ENCODE measurements at places on chromosomes 5 and 9.

DNA sequence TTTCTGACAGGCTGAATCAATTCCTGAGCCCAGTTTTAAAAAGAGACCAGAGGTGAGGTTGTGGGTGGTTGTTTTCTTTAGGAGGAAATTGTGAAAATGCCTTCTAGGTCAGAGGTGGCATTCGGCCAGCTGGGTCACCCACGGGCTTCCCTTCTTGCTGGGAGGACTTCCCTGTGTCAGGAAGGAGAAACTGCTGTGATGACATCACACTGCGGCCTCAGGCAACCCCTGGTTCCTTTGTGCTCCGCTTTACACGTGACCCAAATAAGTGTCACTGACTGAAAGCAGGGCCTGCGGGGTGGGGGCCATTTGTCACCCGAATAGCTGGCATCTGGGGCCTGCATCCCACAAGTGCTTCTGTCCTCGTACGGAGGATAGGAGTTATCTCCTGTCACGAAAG is 39.7 kb downstream of the FABP6 start:
- H3K4me1 ChIP-seq: peaks cover 2% of the 10 kb centered on the region
- no peaks in the 10 kb centered on the region for H3K36me3 ChIP-seq
- H3K27ac ChIP-seq: no peak overlapping the region
- no peak overlapping the region for H3K4me3 ChIP-seq
- peaks cover 2% of the 10 kb centered on the region for H3K27me3 ChIP-seq
- no peak for DNase-seq

DNA sequence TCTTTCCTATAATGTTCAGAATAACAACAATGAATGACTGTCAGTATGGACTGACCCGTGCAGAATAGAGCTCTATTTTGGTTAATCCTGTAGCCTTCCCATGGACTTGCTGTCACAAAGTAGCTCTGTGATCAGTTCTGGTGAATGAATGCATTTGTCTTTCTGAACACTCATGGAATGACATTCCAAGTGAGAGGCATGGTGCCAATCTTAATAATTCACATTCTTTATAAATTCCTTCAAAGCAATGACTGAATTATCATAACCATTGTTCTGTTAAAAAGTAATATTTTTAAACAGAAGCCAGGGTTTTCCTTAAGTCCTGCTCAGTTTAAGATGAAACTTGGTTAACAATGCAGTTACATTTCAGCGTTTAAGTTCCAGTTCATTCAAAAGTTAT is 360.5 kb downstream of the ICE1 start:
- H3K27ac ChIP-seq: no peak overlapping the region
- no peak overlapping the region for H3K4me3 ChIP-seq
- H3K4me1 ChIP-seq: no peaks in the 10 kb centered on the region
- H3K36me3 ChIP-seq: no peaks in the 10 kb centered on the region
- DNase-seq: no peak

DNA sequence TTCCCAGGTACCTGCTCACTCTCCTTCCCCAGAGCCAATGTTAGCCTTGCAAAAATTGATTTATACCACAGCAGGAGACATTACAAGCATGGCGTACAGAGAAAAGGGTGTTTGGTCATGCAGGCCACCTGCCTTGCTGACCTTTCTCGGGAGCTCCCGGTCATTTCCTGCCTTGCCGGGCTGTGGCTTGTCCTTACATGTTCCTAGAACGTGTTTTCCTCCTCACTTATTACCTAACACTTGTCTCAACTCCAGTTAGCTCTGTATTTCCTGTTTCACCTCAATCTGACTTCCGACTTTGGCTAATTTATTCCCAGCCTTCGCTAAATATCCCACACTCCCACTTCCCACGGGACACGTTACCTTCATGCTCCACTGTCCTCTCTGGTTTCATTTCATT is 282.5 kb downstream of the ICE1 start:
- H3K27ac ChIP-seq: no peak overlapping the region
- DNase-seq: no peak
- H3K4me1 ChIP-seq: no peaks in the 10 kb centered on the region
- no peaks in the 10 kb centered on the region for H3K36me3 ChIP-seq
- peaks cover 6% of the 10 kb centered on the region for H3K27me3 ChIP-seq

DNA sequence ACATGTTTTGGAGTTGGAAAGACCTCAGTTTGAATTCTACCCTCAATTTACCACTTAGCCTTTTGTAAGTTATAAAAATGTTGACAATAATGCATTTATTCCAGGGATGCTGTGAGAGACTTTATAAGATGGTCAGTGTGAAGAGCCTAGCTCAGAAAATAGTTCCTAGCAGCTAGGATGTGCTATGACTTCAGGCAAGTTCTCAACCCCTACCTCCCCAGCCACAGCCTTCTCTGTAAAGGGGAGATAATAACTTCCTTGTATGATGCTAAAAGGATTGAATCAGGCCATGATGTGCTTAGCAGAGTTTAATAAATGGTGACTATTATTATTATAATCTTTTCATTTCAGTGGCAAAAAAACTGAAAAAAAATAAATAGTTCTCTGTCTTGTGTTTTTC is 77.6 kb downstream of the ALDH1A1 start:
- H3K27me3 ChIP-seq: peaks cover 2% of the 10 kb centered on the region
- H3K27ac ChIP-seq: no peak overlapping the region
- H3K4me3 ChIP-seq: no peak overlapping the region
- no peaks in the 10 kb centered on the region for H3K36me3 ChIP-seq
- DNase-seq: no peak

GRCh38 chr5:141150993-141151325 is 1.1 kb downstream of the PCDHB6 start:
- no peak overlapping the region for H3K27ac ChIP-seq
- no peaks in the 10 kb centered on the region for H3K27me3 ChIP-seq
- H3K4me3 ChIP-seq: no peak overlapping the region

GRCh38 chr9:105679257-105680022 is 14.9 kb upstream of the TMEM38B start:
- no peak overlapping the region for H3K27ac ChIP-seq
- peaks cover 6% of the 10 kb centered on the region for H3K27me3 ChIP-seq
- DNase-seq: no peak
- no peaks in the 10 kb centered on the region for H3K36me3 ChIP-seq

- H3K4me1 ChIP-seq: no peaks in the 10 kb centered on the region
- no peaks in the 10 kb centered on the region for H3K36me3 ChIP-seq
- H3K4me3 ChIP-seq: no peak overlapping the region
- DNase-seq: peak; percentile 4
- no peak overlapping the region for H3K27ac ChIP-seq
Observed at GRCh38 chr5:137220523-137220927, 278.6 kb downstream of the SPOCK1 start.

DNA sequence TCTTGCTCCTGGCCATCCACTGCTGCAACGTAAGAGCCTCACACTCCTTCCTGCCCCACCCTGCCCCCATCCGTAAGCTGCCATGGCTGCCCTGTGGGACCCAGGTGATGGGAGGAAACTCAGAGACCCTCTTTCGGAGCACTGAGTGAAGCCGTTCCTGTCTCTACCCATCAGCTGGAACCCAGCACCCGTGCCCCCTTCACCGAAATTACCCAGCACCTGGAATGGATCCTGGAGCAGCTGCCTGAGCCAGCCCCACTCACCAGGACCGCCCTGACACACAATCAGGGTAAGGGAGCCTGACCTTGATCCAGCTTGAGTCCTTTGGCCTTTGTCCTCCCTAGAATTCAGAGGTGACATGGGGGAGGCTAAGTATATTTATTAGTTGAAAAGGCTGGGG is 3.2 kb downstream of the TESK1 start:
- no peak overlapping the region for H3K27ac ChIP-seq
- H3K27me3 ChIP-seq: no peaks in the 10 kb centered on the region
- H3K4me3 ChIP-seq: no peak overlapping the region
- peaks cover 27% of the 10 kb centered on the region for H3K4me1 ChIP-seq

GRCh38 chr5:58440901-58441460 is 18.9 kb downstream of the PLK2 start:
- no peak overlapping the region for H3K27ac ChIP-seq
- no peak overlapping the region for H3K4me3 ChIP-seq
- no peaks in the 10 kb centered on the region for H3K36me3 ChIP-seq
- no peaks in the 10 kb centered on the region for H3K4me1 ChIP-seq
- no peak for DNase-seq
- peaks cover 3% of the 10 kb centered on the region for H3K27me3 ChIP-seq

GRCh38 chr5:78127875-78128274 is 166.6 kb downstream of the AP3B1 start:
- no peaks in the 10 kb centered on the region for H3K27me3 ChIP-seq
- no peaks in the 10 kb centered on the region for H3K4me1 ChIP-seq
- no peak overlapping the region for H3K27ac ChIP-seq
- H3K36me3 ChIP-seq: peaks cover 22% of the 10 kb centered on the region
- H3K4me3 ChIP-seq: no peak overlapping the region

DNA sequence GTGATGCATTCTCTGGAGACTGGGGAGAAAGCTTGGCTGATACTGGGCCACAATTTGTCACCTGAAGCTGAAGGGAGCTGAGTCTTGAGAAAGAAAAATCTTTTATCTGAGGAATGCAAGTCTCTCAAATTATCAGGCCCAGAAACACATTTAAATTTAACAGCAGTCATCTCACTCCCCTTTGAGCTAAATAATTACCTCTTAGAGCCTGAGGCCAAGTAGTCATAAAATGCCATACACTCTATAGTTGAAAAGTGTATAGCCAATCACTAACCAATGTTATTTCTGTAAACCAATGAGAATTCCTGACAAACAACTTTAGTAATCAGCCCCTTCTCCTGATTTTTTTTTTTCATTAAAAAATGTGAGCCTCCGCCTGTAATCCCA is 32.7 kb upstream of the DAPK1 start:
- DNase-seq: no peak
- H3K27ac ChIP-seq: no peak overlapping the region
- no peaks in the 10 kb centered on the region for H3K27me3 ChIP-seq
- no peaks in the 10 kb centered on the region for H3K36me3 ChIP-seq
- peaks cover 6% of the 10 kb centered on the region for H3K4me1 ChIP-seq
